Heart right ventricle (tissue), 16 donors: ENCODE measurements at places on chromosomes 4 and X. TPM values are rescaled to one million over a fixed set of nuclear protein-coding genes. Genes with fewer than 3 reads are reported as not detected.
A peak's percentile ranks its signal among the peaks of the same experiment; 100 is the strongest.

GRCh38 chrX:133544115-133544514, 128.8 kb upstream of the GPC4 start:
- H3K27me3 ChIP-seq, result no peaks in the 10 kb centered on the region
- no peaks in the 10 kb centered on the region for H3K4me1 ChIP-seq
- no peaks in the 10 kb centered on the region for H3K36me3 ChIP-seq
- no peak overlapping the region for H3K4me3 ChIP-seq
- no peak for DNase-seq
- no peak overlapping the region for H3K27ac ChIP-seq

- no peaks in the 10 kb centered on the region for H3K36me3 ChIP-seq
- H3K4me1 ChIP-seq, result no peaks in the 10 kb centered on the region
- H3K4me3 ChIP-seq, result no peak overlapping the region
- no peak for DNase-seq
- no peaks in the 10 kb centered on the region for H3K27me3 ChIP-seq
These were observed 57.7 kb upstream of the SEC24B start for GRCh38 chr4:109375778-109376414.

DNA sequence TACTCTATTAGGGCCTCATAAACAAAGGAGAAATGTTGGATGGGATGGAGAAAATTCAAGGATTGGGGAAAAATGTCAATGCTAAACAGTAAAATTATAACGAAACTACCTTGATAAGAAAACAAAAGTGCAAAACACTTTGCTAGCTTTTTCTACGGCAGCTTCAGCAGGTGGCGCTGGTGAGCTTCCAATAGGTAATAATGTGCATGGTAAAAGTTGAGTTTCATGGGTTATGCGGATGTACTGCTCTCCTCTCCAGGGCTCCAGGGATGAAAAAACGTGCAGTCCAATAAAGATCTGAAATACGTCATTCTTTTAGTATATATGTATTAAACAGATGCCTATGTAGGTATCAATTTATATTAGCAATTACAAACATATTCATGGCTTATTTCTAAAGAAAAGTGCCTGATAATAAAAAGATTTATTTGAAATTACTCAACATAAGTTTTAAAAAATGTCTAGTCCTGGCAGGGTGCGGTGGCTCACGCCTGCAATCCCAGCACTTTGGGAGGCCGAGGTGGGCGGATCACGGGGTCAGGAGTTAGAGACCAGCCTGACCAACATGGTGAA, 239.6 kb downstream of the GRXCR1 start:
- H3K4me3 ChIP-seq, result no peak overlapping the region
- peak; percentile 24 for DNase-seq
- H3K36me3 ChIP-seq, result no peaks in the 10 kb centered on the region

PLA2G12A gene
- total RNA-seq, result 71.0 TPM

DNA sequence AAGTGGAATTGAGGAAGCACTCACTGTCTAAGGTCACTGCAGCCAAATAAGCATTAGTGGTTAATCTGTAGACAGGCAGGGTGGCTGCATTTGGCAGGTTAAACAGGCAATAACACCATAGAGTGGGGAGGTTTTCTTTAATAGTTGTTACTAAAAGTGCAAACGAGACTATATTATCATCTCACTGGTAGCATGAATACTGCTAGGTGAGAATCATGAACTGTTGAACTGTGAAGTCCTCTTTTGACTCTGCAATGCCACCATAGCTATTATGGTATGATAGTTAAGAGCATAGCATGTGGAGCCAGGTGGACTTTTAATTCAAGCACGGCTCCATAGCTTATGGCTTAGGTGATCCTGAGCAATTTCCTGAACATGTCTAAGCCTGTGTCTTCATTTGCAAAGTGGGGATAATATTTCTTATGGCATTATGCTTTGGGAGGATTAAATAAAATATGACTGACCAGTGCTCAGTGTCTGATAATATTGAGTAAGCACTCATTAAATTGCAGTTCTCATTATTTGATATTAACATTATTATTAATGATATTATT, 235.6 kb upstream of the HHIP start:
- no peaks in the 10 kb centered on the region for H3K4me1 ChIP-seq
- no peaks in the 10 kb centered on the region for H3K27me3 ChIP-seq
- H3K4me3 ChIP-seq, result no peak overlapping the region
- no peak overlapping the region for H3K27ac ChIP-seq

- no peaks in the 10 kb centered on the region for H3K27me3 ChIP-seq
- no peaks in the 10 kb centered on the region for H3K36me3 ChIP-seq
- H3K4me1 ChIP-seq, result no peaks in the 10 kb centered on the region
These were observed 442.7 kb downstream of the RAPGEF2 start for GRCh38 chr4:159545556-159545955.

PLP1 gene
- 9.9 TPM for total RNA-seq

GRCh38 chrX:56026815-56027214, 205.3 kb upstream of the KLF8 start:
- no peaks in the 10 kb centered on the region for H3K27me3 ChIP-seq
- H3K27ac ChIP-seq, result no peak overlapping the region
- DNase-seq, result no peak
- no peak overlapping the region for H3K4me3 ChIP-seq
- H3K36me3 ChIP-seq, result no peaks in the 10 kb centered on the region

GRCh38 chr4:90328558-90328957, 201.4 kb downstream of the CCSER1 start:
- no peak overlapping the region for H3K4me3 ChIP-seq
- H3K36me3 ChIP-seq, result no peaks in the 10 kb centered on the region
- H3K27me3 ChIP-seq, result no peaks in the 10 kb centered on the region
- no peak overlapping the region for H3K27ac ChIP-seq

GRCh38 chrX:2502668-2503519, 2.1 kb upstream of the DHRSX start:
- no peak for DNase-seq
- H3K4me1 ChIP-seq, result peaks cover 3% of the 10 kb centered on the region
- H3K27me3 ChIP-seq, result no peaks in the 10 kb centered on the region
- H3K27ac ChIP-seq, result no peak overlapping the region
- no peak overlapping the region for H3K4me3 ChIP-seq

DNA sequence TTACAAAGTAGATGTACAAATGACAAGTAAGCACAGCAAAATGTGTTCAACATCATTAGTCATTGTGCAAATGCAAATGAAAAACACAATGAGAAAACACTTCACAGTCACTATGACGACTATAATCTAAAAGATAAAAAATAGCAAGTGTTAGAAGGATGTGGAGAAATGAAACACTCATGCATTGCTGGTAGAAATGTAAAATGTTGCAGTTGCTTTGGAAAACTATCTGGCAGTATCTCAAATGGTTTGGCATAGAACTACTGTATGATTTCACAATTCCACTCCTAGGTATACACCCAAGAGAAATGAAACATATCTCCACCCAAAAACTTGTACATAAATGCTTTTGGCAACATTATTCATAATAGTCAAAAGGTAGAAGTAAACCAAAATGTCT, 459.7 kb upstream of the TRAM1L1 start:
- no peak overlapping the region for H3K4me3 ChIP-seq
- no peaks in the 10 kb centered on the region for H3K4me1 ChIP-seq
- H3K27me3 ChIP-seq, result no peaks in the 10 kb centered on the region
- no peak overlapping the region for H3K27ac ChIP-seq

DNA sequence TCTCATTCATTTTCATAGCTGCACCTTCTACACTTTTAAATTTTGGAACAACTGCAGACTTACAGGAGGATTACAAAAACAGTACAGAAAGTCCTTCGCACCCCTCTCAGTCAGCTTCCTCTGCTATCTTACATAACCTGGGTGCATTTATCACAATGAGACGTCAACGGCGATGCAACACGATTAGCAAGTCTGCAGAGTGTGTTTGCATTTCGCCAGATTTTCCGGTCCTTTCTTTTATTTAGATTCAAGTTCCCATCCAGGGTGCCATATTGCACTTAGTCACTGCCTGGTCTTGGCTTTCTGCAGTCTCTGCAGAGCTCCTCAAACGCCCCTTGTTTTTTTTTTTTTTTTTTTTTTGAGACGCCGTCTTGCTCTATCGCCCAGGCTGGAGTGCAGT, 85.9 kb downstream of the ASMT start:
- H3K27me3 ChIP-seq, result no peaks in the 10 kb centered on the region
- no peaks in the 10 kb centered on the region for H3K36me3 ChIP-seq
- H3K4me3 ChIP-seq, result no peak overlapping the region
- no peak for DNase-seq

STARD8 gene
- total RNA-seq, result 10.4 TPM

- H3K27ac ChIP-seq, result no peak overlapping the region
- H3K4me1 ChIP-seq, result peaks cover 5% of the 10 kb centered on the region
- H3K4me3 ChIP-seq, result no peak overlapping the region
- no peak for DNase-seq
- no peaks in the 10 kb centered on the region for H3K36me3 ChIP-seq
These were observed 12.8 kb upstream of the FAM200B start for GRCh38 chr4:15668566-15669435.

DNA sequence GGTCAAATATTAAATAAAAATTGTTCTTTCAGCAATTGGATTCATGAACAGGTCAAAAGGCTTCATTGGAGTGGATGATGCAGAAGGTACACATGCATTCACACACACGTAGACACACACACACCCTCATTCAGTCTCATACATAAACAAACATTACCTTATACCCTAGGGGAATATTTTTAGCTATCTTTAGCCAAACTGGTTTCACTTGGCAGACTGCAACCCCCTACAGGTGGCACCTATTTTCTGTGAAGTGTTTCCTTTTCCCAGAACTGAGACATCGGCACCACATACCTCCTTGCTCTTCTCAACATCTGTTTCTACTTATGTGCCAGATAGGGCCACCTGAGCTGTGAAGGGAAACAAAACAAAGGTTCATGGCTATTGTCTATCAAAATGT, 18.5 kb upstream of the KDR start:
- H3K27ac ChIP-seq, result no peak overlapping the region
- no peaks in the 10 kb centered on the region for H3K36me3 ChIP-seq
- H3K4me3 ChIP-seq, result no peak overlapping the region
- H3K27me3 ChIP-seq, result peaks cover 4% of the 10 kb centered on the region
